ENCODE measurements at places on chromosomes 12 and 14.

DNA sequence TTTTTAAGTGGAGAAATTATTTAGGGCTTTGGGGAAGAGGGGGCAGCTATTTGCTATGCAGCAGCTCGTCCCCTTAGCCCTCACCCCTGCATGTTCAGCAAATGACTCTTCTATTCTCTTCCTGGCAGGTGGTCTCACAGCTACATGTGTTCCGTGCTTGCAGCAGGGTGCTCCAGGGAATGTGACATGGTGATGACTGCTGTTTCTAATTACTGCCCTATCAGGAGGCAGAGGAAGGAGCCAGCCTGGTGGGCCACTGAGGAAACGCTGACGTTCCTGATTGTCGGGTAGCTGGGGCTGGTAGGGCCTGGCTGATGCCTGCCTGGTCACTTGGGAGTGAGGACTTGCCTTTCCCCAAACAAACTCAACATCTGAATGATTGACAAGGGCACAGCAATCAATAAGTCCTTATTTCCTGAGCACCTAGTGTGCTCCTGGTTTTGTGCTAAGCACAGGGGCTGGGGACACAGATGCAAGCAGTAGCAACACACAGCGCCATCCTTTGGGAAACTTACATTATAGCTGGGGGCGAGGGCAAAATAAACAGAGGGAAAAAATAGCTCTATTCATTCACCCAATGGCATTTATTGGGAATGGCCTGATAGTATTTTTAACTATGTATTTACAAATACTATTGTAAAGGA lies 377.8 kb downstream of the FUT8 start:
- DNase-seq = no peak

- no peak for DNase-seq
These were observed 329.8 kb upstream of the SFSWAP start for GRCh38 chr12:131380965-131381705.

- DNase-seq = no peak
These were observed 9.1 kb downstream of the NEMP1 start for GRCh38 chr12:57069523-57069922.

GRCh38 chr12:96466939-96467751 lies 22.2 kb upstream of the CFAP54 start:
- DNase-seq = no peak

DNA sequence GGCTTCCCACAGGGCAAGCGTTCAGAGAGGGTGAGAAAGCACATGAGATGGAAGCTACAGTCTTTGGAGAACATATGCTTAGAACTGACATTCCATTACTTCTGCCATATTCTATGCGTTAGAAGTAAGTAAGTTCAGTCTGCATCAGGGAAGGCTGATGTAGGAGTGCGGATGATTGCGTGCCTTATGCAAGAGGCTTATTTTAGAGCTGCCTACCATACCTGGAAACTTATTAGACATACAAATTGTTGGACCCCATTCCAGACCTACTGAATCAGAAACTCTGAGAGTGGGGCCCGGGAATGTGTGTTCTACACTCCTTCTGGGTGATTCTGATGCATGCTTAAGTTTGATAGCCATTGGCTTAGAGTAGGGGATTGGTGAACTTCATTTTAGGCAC lies 174.9 kb downstream of the KTN1 start:
- no peak for DNase-seq

DNA sequence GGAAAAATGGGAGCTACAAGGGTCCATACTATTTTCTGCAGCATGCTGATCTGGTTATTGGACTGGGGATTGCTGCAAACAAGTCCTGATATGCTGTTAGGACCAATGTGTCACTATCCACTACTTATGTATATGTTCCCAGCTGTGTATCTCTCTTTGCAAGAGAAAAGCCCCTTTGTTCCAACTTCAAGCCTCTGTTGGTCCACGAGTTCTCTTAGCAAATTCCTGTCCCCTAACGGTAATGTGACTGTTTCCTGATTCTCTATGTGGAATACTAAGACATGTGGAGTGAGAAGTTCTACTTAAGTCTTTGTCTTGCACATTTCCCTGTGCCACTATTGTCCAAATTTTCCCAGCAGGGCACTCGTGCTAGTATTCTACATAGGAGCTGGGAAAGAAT lies 557.7 kb downstream of the FSCB start:
- no peak for DNase-seq

DNA sequence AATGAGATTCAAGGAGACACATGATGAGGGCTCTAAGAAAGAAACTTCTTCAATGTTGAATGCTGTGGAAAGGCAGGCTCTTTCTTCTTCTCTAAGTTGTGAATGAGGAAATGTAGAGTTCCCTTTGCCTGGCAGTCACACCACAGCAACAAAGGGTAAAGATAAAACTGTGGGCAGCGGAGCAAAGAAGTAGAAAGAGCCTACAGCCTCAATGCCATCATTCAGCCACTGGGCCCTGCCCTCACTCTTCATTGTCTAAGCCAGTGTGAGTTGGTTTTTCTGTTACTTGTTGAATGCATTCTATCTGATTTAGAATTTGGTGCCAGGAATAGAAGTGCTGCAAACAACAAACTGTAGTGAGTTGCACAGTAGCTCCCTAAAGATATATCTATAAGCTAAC lies 12.2 kb downstream of the SDR9C7 start:
- DNase-seq = no peak

DNA sequence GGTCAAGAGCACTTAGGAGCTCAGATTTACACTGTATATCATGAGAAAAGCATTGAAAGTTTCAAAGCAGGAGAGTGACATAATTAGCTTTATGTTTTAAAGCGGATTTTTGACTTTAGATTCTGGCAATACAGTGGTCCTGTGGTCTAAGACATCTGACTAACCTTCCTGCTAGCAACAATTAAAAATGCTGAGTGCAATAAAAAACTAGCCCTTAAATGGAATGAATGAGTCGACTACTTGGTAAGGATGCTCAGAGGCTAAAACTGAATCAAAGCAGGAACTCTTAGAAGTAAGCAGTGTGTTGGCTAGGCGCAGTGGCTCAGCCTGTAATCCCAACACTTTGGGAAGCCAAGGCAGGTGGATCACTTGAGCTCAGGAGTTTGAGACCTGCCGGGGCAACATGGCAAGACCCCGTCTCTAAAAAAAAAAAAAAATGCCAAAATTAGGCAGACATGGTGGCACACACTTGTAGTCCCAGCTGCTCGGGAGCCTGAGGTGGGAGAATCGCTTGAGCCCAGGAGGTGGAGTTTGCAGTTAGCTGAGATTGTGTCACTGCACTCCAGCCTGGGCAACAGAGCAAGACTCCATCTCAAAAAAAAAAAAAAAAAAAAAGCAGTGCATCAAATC lies 18.9 kb downstream of the BICD1 start:
- DNase-seq = no peak

GRCh38 chr12:80813820-80814219 lies 97.1 kb downstream of the MYF5 start:
- DNase-seq = no peak

GRCh38 chr12:69686731-69687130 lies 12.4 kb downstream of the BEST3 start:
- no peak for DNase-seq

DNA sequence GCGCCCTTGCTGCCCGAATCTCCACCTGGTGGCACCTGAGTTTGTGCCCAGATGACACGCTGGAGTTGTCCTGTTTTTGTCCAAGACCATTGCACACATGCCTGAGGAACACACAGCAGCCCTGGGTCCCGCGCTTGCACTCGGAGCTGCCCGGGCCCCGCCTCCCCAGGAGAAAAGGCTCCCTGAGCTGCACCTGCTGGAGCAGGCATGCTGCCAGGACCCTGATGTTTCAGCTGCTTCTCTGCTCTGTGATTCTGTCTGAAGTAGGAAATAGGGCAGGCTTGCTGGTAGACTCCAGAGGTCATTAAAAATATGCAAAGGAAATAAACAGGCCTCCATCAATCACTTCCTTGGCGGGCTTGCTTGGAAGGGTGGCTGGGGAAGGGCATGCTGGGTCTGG lies 271.6 kb downstream of the CACNA1C start:
- DNase-seq = no peak
